ENCODE measurements at places on chromosomes 6 and 20.

- no peak for DNase-seq
Measured at GRCh38 chr6:143692696-143693095, 14.9 kb downstream of the PHACTR2 start.

DNA sequence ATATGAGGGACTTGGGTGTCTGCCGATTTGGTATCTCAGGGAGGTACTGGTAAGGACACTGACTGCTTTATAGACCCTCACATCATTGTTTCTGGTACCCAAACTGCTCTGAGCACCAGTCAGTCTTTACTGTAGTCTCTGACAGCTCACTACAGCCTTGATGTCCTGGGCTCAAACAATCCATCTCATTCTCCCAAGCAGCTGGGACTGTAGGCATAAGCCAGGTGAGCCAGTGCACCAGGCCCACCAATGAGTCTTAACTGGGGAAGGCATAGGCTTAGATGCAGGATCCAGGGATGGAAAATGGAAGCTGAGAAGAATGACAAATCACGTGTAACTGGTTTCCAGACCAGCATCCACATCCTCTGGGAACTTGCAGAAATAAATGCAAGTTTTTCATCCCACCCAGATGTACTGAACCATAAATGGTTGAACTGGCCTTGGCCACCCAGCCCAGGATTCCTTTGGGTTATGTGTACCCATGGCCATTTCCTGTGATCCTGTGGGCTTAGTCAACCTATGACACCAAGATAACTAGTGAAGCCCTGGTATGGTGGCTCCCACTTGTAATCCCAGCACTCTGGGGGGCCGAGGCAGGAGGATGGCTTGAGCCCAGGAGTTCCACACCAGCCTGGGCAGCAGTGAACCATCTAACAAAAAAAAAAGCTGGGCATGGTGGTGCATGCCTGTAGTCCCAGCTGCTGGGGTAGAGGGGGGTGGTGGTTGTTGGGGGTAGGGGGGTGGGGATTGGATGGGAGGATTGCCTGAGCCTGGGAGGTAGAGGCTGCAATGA, 5.8 kb downstream of the TUBB start:
- DNase-seq: no peak

DNA sequence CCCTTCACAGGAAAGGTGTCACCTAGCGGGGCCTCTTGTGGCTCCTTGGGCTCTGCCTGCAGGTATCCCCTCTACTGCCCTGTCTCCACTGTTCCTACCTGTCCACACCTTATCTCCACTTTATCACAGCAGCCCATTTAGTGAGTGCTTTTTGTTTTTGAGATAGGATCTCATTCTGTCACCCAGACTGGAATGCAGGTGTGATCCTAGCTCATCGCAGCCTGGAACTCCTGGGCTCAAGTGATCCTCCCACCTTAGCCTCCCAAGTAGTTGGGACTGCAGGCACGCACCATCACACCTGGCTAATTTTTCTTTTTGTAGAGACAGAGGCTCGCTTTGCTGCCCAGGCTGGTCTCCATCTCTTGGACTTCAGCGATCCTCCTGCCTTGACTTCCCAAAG, 48.0 kb downstream of the BCAS4 start:
- no peak for DNase-seq

DNA sequence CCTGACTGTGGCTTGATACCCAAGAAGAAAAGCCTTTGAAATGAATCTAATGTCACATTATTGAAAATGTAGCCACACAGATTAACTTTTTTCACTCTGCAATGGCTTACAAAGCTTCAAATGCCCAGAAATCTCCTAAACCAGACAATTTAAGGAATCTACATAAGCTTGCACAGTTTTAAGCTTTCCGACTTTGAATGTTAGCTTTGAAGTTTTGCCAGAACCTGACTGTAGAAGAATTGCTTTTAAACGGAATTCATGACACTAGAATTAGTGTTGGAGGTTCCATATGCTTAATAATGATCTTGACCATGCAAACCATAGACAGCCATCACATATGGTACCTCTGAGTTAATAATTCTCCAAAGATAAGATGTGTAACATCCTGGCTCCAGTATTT, 798.5 kb upstream of the EPHA7 start:
- DNase-seq: no peak

DNA sequence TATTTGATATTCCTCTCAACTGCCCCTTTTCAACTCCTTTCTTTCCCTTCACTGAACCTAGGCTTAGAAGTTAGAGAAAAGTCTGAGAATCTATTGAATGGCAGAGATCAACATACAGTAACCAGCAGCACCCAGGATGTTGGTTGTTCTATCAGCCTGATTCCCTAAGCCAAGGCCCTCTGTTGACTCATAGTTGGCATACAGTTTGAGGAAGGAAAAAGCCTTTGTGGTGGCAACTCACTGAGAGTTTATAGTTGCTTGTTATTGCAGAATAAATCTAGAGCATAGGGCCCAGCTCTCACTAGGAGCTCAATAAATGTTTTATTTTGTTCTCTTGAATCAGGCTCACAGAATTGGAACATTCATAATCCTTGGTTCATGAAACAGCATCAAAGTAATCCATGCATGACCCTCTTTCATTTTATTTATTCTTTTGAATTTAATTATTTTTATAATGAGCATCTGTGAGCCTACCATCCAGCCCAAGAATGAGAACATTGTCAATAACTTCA, 119.1 kb upstream of the ADGRF1 start:
- no peak for DNase-seq

DNA sequence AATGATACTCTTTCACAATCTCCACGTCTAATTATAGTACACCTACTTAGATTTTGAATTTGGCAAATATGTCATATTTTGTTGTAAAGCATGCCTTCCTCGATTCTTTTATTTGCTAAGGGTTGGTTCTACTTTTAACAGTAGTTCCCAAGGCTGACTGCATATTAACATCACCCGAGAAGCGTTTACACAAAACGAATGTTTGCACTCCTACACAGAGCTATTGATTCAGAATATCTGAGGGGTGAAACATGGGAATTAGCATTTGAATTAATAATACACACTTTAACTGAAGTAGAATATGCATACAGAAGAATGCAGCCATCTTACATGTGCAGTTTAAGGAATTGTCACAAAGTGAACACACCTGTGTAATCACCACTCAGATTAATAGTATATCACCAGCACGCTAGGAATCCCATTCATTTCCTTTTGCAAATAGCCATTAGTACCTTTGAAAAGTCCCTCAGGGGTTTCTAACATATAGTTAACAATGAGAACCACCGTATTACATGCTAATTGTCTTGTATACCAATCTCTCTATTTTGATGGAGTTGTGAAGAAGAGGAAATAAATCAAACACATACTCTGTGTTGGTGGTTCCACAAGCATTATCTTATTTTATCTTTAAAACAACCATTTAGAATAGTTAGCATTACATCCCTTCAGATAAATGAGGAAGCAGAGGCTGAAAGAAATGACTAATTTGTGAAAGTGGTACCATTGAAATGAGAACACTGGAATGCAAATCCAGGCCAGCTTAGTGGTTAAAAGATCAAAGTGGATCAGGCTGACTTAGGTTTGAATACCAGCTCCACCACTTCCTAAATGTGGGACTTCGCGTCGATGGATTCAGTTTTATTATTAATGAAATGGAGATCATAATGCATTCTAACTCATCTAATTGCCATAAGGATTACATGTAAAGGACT, 317.6 kb downstream of the HDGFL1 start:
- no peak for DNase-seq

Measured in NCI-H2227 treated with DMSO at 0.1 percent for 48 hours (cell line).